ENCODE measurements at places on chromosomes 16 and 17.
A peak's percentile ranks its signal among the peaks of the same experiment; 100 is the strongest.

GRCh38 chr16:66977341-66978113, 10.9 kb upstream of the CES4A start:
- DNase-seq = peak; percentile 34

DNA sequence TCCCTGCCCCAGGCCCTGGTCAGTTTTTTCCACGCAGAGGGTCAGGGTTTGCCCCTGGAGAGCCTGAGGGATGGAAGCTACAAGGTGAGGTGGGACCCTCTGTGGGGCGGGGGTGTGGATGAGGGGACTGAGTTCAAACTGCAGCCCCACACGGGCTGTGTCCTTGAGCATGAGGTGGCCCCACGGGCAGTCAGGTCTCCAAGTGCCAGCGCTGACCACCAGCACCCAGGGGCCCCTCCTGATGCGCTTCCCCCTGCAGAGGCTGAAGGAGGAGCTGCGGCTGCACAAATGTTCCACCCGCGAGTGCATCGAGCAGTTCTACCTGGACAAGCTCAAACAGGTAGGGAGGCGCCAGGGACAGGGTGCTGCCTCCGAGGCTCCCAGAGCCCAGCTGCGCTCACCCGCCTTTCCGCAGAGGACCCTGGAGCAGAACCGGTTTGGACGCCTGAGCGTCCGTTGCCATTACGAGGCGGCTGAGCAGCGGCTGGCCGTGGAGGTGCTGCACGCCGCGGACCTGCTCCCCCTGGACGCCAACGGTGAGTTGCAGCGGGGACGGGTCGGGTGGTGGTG, 4.3 kb downstream of the TSR3 start:
- DNase-seq = no peak

GRCh38 chr17:67335245-67335835, 31.0 kb downstream of the PSMD12 start:
- DNase-seq = no peak

DNA sequence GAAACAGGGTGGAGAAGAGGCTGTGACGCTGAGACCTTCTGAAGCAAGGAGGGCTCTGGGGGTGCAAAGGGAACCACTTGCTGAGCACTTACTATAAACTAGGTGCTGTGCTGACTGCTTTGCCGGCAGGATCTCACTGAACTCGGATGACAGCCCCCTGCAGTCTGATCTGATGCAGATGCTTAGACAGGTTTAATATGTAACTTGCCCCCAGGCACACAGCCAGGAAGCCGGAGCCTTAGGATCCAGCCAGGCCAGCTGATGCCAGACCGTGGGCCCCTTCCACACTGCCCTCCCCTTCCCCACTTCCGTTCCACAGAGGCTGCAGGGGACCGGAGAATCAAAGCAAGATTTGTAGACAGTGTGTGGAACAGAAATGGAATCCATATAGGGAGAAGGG, 23.1 kb downstream of the SPACA3 start:
- DNase-seq = no peak

DNA sequence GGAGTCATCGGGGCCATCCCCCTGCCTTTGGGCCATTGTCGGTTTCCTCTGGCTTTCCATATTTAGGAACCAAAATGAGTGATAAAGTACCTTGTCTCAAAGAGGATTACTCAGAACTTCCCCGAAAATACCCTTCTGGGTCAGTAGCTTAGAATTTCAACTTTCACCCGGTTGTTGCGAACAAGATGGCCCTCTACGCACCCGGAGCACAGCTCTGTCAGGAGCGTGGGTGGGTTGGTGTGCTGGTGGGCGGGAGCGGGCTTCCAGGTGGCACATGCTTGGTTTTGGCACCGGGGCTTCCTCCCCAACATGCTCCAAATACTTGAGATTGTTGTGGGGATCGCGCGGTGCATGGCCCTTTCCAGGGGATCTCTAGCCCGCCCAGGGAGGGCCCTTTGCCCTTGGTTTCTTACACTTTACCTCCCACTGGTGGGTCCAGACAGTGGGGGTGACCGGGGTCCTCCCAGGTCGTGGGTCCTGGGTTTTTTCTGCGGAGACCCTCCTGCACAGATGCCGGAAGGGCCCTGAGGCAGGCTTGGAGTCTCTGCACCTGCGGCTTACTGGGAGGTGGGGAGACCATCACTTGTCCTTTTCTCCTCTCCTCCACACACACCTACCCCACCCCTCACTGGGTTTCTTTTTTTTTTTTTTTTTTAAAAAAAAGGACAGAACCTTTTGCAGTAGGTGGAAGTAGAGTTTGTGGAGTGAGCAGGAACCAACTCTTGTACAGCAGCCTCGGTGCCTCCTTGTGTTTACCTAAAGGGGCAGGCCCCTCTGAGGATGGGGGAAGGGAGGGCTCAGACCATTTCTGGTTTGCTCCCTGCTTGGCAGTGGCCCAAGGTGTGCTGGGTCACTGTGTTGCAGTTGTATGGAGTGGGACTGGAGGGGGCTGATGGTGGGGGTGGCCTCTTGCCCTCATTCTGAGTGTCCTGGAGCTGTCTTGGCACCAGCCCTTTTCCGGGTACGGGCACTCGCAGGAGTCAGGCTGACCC, 142.1 kb downstream of the SEC14L1 start:
- DNase-seq = peak; percentile 42

DNA sequence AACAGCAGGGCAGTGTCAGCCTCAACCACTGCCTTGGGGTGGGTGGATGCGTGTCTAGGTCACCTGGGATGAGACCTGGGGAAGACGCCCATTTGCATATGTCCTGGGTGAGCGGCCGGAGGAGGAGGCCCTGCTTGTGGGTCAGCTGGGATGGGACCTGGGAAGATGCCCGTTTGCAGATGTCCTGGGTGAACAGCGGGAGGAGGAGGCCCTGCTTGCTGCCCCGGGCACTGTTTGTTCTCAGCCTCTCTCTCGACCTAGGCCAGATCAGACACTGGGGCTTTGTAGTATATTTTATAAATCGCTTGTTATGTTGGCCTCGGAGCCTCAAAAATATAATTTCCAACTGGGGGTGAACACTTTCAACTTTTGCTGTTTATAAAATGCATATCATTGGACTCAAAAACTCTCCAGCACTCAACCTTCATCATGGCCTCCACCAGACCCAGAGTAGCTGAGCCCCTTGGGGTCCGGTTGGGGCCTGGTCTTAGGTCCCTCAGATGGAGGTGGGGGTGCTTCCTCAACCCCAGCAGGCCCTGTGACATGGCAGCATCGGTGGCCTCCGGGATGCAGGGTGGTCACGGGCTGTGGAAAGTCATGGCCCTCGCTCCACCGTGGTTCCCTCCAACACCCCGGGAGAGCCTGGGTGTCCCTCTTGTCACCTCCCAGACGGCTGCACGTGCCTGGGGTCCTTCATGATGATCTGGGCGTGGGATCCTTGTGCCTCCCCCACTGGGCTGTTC, 17.3 kb downstream of the DBNDD1 start:
- DNase-seq = no peak

DNA sequence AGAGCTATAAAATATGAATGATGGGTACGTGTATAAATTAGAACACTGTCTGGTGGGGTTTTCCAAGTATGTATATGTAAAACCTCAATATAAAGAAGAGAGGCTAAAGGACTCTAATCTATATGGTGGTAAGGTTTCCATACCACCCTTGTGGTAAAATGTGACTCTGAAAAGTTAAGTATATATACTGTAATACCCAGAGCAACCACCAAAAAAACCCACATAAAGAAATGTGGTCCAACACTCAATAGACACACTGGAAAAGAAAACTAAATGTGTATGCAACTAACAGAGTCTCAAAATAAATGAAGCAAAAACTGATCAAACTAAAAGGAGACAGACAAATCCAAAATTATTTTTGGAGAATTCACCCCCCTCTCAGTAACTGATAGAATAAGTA, 72.2 kb downstream of the XPO6 start:
- DNase-seq = no peak

DNA sequence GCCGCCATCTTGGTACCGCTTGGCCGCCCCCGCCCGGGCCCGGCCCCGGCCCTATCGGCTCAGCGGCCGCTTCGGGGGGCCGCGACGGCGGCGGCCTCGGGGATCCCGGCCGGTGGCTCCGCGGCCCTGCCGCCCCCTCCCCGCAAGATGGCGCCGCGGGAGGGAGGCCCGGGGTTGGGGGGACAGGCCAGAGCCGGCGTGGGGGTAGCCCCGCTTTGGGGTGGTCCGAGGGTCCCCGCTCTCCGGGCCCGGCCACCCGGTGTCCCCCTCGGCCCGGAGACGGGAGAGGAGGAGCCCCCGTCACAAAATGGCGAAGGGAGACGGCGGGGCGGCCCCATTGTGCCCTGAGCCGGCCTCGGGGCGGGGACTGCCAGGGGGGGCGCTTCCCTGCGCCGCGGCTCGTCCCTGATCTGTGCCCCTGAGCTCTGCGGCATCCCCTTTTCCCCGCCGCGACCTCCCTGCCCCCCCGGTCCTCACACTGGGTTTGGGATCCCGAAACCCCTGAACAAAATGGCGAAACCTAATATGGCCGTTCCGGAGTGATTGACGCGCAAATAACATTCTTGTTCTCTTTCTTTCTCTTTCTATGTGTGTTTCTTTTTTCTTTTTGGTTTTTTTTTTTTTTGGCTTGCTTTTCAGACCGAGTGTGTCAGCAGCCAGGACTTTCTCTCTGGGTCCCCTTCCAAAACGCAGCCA, 986 bp downstream of the HAPSTR1 start:
- DNase-seq = no peak

DNA sequence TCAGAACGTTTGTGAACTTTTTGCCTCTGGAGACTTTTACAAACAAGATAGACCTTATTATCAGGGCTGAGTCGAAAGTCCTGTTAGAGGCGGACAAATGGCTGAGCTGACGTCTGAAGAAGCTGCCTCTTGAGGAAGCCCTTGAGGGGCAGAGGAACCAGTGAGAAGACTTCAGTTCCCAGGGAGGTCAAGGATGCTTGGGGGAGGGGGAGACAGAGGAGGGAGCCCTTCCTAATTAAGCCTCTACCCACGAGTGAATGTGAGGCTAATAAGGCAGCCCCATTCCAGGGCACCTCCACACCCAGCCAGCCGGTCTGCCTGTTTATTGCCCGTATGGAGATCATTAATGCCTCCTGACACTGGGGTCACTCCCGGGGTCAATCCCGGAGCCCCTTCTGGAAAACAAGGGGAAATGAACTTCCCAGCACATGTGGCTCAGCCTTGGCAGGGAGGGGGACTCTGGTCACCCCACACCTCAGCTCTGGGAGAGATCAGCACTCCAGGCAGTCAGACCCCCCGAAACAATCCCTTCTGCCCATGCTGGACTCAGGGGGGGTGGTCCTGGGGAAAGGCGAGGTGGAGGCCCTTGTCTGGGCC, 9.2 kb upstream of the TBX4 start:
- DNase-seq = no peak

DNA sequence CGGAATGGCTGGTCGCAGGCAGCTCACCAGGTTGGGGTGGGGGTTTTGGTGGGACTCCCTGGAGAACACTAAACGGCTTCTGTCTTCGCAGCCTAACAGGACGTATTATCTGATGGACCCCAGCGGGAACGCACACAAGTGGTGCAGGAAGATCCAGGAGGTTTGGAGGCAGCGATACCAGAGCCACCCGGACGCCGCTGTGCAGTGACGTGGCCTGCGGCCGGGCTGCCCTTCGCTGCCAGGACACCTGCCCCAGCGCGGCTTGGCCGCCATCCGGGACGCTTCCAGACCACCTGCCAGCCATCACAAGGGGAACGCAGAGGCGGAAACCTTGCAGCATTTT, 59.7 kb downstream of the PDPK1 start:
- DNase-seq = no peak

- DNase-seq = no peak
These were observed 8.4 kb upstream of the PLK1 start for GRCh38 chr16:23670137-23670776.

- no peak for DNase-seq
These were observed 2.9 kb downstream of the UBB start for GRCh38 chr17:16383772-16384287.

GRCh38 chr17:50265212-50265611, 9.1 kb upstream of the TMEM92 start:
- peak; percentile 79 for DNase-seq

DNA sequence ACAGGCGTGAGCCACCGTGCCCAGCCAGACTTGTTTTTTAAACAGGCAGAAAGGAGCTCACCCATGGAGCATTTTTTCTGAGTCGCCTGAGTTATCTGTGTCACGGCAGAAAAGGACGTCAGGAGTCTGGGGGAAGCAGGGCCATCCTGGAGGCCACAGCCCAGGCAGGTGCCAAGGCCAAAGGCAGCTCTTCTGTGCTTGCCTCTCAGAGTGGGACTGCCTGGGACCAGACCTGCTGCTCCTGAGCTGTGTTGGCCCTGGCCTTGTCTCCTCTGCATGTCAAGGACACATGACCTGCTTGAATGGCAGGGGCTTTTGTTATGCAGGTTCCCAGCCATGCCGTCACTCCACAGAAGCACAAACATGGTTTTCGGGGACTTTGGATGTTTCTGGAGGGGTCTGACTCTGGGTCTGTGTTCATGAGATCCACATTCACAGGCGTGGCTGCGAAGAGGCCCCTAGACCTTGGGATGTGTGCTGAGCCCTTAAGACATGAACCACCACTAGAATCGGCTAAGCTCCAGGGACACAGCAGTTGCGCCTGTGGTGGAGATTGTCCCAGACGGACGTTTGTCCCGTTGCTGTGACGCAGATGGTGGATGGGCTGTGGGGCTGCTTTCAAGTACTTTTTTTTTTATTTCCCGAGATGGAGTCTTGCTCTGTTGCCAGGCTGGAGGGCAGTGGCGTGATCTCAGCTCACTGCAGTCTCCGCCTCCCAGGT, 33.8 kb downstream of the FOXK2 start:
- DNase-seq = no peak

GRCh38 chr17:17416400-17417360, 60.1 kb upstream of the MED9 start:
- peak; percentile 88 for DNase-seq

DNA sequence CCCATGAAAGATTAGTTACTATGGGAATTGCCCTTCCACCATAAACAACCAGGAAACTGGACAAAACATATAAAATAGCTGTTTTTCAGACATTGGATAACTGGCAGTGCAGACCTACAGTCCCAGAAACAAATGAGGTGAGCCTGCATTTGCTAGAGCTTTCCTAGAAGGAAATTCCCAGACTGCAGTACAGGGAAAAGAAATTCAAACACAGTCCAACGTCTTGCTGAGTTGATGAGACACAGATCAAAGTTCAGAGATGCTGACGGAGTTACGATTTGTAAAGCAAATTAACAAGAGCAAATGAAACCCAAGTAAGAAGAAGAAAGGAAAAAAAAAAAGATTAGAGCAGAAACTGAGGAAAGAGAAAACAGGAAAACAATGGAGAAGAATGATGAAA, 41.3 kb upstream of the MNT start:
- no peak for DNase-seq

DNA sequence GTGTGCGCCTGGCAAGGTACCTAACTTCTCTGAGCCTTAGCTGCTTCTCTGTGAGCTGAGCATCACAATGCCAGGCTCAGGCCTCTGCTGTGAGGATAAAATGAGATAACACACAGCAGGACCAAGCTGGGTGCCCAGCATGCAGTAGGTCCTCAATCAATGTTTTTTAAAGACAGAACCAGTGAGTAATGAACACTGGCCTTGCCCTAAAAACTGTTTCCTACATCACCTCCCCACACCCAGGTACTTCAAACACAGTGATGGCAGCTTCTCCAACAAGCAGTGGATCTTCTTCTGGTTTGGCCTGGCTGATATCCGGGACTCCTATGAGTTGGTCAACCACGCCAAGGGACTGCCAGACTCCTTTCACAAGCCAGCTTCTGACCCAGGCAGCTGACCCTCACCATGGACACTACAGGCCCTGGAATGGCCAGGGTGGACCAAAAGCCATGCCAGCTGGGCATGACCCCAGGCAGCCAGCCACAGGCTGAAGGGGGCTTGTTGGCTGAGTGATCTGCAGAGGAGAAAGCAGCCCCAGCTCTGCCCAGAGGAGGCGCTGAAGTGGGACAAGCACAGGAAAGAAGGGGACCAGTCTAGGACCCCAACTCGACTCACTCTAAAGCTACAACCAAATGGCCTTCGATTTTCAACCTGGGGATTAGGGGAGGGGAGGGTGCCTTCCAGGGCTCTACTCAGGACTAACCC, 3.9 kb downstream of the NAGS start:
- DNase-seq = no peak
